ENCODE measurements at places on chromosomes 6 and 20.

- DNase-seq: no peak
Measured at GRCh38 chr6:132153221-132153898, 202.2 kb upstream of the CCN2 start.

- DNase-seq: no peak
Measured at GRCh38 chr6:147826698-147827097, 318.2 kb downstream of the SAMD5 start.

GRCh38 chr6:8814440-8815000 lies 379.2 kb upstream of the SLC35B3 start:
- no peak for DNase-seq

GRCh38 chr6:49430866-49431265 lies 32.2 kb downstream of the MMUT start:
- DNase-seq: no peak

DNA sequence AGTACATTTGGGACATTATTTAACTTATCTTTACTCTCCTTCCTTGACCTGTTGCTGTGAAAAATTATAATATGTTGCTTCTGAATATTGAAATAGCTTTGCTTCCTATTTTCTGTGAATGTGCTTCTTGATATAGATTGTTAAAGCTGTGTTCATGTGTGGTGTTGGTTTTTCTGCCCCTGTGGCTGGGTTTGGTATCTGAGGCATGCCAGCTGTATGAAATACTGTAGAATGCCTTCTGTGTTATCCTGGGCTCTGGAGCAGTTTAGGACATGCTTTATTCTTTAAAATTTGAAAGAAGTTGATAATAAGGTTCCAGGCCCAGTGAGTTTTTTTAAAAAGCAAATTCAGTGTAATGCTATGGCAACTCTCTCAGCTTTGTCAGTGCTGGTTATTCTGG lies 71.7 kb downstream of the HIVEP1 start:
- no peak for DNase-seq

DNA sequence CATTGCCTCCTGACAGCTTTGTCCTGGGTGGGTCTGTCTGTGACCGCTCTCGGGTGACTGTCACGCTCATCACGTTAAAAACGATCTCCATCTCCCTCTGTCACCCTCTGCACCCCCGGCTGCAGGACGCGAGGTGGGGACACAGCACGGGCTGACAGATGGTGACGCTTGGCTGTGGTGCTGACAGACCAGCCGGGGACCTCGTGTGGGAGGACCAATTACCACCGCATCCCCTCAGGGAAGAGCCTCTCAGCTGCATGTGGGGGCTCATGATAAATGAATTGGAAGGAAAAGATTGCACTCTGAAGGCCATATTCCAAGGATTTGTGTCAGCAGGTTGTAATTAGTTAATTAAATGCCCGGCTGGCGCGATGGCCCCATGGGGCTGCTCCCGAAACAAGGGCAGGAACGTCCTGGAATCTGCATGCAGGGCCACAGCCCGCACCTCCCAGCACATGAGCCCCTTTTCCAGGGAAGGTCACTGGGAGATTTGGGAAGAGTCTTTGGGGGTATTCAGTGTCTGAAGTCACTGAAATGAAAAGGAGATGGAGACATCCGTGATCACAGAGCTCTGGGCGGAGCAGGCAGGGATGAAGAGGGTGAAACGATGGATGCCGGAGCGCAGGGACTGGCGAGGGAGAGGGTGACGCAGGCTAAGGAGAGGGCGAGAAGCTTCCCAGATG lies 87.1 kb downstream of the ERMARD start:
- no peak for DNase-seq

- no peak for DNase-seq
Measured at GRCh38 chr6:26363882-26364701, 906 bp upstream of the BTN3A2 start.

DNA sequence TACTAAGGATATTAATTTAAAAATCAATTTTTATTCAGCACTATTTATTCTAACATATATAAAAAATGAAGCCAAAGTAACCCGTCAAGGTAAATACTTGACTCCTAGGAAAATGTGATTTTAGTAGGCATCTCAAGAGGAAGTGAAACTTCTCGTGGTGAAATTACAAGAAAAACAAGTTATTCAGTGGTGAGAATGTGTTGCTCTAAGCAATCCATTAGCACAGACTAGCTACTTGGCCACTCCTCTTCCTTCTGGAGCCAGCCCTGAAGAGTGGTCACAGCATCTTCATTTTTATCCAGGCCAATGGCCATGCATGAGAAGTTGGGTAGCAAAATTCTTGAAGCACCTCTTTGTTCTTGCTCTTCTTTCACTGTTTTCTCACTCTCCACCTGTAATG lies 40.4 kb upstream of the GFRAL start:
- DNase-seq: no peak

DNA sequence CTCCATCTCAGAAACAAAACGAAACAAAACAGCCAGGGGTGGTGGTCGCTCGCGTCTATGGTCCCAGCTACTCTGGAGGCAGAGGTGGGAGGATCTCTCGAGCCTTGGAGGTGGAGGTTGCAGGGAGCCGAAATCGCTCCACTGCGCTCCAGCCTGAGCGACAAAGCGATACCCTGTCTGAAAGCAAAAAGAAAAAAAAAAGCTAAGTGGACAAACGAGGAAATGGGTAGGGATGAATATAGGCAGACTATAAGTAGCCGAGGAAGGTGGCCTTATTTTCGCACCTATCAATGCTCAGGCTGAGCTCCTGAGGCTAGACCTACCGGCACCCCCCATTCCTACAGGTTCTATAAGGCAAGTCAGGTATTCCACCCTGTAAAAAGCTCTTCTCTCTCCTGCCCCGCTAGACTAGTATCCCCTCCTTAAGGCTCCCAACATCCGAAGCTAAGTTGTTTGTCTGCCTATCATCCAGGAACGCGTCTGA lies 650 bp upstream of the CASP8AP2 start:
- no peak for DNase-seq

GRCh38 chr20:43937591-43937990 lies 22.9 kb downstream of the TOX2 start:
- DNase-seq: no peak

- DNase-seq: no peak
Measured at GRCh38 chr6:10794239-10794638, 44.1 kb downstream of the MAK start.

- DNase-seq: no peak
Measured at GRCh38 chr20:12847872-12848271, 160.9 kb upstream of the SPTLC3 start.

- no peak for DNase-seq
Measured at GRCh38 chr20:19047040-19047950, 165.1 kb upstream of the SLC24A3 start.

GRCh38 chr6:133159255-133159795 lies 81.8 kb upstream of the EYA4 start:
- DNase-seq: no peak

GRCh38 chr20:35870541-35871258 lies 83.6 kb downstream of the SCAND1 start:
- DNase-seq: no peak

DNA sequence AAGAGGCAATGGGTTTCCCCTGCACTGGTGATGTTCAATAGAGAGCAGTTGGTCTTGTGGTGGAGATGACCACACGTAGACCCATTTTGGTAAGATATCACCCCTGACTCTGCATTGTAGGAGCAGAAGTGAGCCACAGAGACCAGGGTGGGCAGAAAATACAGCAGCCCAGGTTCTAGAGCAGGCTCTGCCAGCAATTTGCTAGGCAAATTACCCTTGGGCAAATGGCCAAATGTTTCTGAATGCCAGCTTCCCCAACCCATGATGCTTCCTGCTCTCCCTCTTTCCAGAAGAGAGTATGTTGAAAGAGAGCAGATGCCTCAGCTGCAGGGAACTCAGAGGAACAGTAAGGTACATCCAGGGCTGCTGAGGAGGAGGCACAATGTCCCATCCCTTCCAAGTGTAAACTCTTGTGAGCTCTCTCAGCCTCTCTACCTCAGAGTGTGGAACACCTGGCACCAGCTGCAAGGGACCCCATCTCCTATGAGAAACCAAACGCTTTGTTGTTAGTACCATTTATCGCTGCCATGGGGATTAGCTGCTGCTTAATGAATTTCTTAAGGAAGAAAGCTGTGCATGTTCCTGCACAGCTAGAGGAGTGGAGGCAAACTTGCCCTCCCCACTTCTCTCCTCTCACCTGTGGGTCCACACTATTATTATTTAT lies 317.5 kb upstream of the MOCS1 start:
- no peak for DNase-seq

- DNase-seq: no peak
Measured at GRCh38 chr6:114032721-114033120, 61.8 kb upstream of the HDAC2 start.

DNA sequence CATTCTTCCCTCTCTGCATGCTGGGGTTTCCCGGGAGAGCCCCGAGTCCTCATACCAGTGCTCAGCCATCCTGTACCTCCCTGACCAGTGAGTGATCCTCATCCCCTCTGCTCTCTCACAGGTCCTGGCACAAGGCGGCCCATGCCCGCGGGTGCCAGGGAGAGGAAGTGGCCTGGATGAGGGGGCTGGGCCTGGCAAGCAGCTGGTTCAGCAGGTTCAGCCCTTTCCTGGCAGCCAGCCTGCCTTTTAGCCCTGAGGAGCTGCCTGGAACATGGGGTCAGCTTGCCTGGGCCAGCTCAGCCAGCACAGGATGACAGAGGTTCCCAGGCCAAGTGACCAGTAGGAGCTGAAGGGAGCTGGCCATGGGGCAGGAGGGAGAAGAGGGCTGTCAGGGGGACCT lies 10.9 kb downstream of the MOCS1 start:
- DNase-seq: no peak

- no peak for DNase-seq
Measured at GRCh38 chr6:154736618-154737259, 3.5 kb downstream of the SCAF8 start.

DNA sequence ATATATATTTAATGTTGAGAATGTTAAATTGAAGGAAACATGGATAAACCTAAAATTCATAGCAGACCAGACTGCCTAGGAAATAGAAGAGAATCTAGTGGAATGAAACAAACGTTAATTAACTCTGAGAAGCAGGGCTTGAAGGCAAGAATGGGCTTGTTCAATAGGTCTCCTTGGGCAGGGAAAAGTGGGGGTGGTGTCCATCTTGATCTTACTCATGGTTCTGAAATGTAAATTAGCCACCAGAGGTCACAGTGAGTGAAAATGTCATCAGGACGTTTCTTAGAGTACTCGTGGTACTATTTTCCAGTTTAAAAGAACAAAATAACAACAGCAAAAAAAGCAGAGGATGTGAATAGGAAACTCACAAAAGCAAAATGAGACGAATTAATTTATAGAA lies 66.8 kb upstream of the BTBD3 start:
- no peak for DNase-seq

DNA sequence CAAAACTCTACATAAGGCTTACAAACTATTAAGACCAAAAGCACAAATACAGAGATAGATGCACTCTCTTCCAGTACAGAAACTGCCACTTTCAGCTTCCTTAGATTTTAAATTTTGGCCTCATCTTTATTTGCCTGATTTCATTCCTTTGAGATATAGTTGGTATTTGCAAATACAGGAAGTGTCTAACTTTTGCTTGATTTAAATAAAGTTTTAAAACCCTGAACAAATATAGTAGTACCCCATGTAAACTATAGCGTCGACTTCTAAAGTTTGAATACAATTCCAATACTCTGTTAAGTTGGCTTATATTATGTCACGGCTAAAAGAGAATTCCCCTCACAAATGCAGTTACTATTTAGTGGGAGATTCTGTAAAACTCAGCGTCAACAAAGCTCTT lies 1.2 kb upstream of the CLDN20 start:
- no peak for DNase-seq

DNA sequence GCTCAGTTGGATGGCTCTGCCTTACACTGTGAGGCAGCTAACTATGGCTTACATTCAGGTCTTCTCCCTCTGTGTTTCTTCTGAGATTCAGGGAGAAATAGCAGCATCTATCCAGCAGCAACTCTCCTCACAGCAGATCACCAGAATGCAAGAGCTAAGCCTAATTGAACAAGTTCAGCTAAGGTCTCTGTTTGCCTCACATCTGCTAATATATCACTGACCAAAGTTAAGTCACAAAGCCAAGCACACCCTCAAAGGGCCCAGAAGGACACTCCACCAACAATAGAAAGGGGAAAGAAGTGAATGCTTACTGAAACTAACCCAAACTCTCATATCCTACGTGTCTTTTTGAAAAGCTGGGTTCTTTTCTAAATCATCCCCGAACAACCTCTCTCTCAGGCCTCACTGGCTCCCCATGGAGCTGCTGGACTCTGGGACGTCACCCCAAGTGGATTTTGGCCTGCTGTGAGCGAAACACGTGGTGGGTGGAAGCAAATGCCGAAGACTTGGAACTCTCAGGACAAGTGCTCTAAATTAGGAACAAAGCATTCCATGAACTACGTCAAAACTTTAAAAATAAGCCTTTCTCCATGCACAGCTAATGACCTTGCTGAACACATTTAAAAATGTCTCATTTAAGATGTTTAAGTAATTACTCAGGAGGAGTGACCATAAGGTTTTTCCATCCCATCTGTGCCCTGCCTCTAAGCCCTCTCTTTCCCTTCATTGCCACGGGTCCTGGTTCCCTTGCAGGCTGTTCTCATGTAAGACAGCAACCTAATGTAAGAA lies 167.5 kb upstream of the PLCB4 start:
- no peak for DNase-seq

DNA sequence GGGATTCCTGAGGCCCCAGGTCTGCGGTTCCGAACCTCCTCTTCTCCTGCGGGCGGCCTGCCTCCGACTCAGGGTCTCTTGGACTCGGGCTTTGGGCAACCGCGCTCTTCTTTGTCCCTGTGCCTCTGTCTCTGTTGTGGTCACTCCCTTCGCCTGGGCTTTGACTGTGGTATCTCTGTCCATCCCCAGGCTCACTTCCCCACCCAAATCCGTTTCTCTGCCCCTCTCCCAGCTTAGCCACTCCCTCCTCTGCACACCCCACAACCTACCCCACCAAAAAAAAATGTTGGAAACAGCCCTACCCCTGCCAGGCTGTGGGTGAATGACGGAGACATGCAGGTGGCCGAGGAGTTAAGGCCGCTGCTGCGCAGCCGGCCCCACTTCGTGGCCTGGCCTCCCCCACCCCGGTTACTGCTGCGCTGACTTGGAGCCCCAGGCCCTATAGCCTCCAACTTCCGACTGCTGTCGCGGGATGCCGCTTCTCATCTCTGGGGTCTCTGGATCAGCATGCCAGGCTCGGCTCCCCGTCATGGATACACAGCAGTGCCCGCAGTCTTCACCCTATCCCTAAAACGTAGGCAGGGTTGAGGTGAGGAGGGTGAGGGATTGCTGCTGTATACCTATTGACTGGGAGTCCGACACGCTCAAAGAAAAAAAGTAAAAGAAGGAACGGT lies 2.7 kb upstream of the MAFB start:
- no peak for DNase-seq

- DNase-seq: no peak
Measured at GRCh38 chr6:25868436-25869183, 5.4 kb downstream of the SLC17A3 start.

DNA sequence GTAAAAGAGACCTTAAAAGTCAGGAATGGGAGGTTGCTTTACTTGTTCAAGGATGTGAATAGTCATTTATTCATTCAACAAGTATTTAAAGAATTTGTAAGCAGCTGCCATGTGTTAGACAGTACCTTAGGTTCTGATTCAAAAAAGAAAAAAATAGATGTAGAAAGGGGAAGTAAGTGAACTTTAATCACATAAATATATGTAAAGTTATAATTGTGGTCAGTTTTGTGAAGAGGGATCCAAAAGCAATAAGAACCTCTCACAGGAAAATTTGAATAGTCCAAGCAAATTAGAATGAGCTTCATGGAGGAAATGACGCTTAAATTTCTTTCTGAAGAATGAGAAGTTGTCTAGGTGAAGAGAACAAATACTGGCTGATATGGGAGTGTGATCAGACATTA lies 596.1 kb upstream of the CITED2 start:
- no peak for DNase-seq
